Stimulated activated CD8-positive, alpha-beta memory T cell treated with anti-CD3 and anti-CD28 coated beads, Interleukin-2, amount 100 ng/mL, for 1 hour (primary cell): ENCODE measurements at places on chromosomes 7 and 10.

- no peak for DNase-seq
These were observed 217.9 kb upstream of the TPK1 start for GRCh38 chr7:145053781-145054180.

GRCh38 chr7:82080254-82080927 is 310.5 kb upstream of the HGF start:
- DNase-seq, result no peak

DNA sequence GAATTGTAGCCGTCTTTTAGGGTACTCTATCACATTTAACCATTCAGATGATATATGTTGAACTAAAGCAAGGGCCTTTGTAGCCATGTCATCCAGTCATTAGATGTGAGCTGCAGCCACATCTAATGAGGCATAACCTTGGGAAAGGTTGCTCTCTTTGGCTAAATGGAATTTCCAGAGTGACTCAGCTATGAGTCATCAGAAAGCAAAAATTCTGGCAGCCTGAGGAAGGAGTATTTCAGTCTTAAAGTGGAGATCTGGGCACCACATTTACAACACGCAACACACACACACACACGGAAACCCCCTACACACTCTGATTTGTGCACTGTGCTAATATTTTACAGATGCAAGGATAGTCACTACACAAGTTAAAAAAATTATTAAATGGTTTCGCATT is 176.9 kb upstream of the ZWINT start:
- DNase-seq, result no peak

DNA sequence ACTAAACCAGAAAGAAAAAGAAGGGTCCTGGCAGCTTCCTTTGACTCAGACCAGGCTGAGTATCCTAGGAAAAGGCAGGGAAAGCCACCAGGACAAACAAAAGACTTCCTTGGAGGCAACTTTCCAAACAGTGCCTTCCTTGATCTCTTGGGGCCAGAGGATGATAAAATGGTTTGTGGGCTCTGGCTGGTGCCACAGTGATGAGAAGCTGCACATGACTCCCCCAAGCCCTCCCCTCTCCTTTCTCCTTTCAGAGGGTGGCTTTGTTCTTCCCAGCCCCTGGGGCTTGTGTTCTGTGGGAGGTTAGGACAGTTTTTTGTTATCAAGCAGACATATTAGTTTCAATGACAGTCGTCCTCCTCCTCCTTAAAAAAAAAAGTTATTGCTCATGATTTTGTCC is 183.2 kb downstream of the SEM1 start:
- no peak for DNase-seq

- no peak for DNase-seq
These were observed 587.0 kb downstream of the SDK1 start for GRCh38 chr7:3888096-3888495.

DNA sequence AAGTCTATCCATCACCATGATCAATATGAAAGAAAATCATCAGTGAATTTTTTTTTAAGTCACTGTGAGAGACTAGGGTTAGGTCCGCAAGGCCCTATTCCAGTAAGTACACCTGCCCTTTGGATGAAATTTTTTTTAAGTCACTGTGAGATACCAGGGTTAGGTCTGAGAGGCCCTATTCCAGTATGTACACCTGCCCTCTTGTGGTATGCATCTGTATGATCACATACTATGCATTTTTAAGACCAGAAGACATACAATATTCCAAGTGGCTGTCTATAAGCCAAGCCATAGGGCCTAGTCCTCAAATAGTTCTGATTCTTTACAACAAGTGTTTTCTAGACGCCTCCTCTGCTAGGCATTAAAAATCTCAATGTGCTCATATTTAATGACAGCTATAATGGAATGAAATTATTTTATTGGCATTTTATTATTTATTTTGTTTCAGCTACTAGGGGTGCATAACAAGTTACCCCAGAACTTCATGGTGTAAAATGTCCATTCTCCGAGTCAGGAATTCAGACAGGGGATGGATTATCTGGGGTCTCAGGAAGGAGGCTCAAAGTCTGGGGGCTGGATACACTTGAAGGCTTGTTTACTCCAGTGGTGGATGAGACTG is 53.1 kb downstream of the TEX36 start:
- no peak for DNase-seq

DNA sequence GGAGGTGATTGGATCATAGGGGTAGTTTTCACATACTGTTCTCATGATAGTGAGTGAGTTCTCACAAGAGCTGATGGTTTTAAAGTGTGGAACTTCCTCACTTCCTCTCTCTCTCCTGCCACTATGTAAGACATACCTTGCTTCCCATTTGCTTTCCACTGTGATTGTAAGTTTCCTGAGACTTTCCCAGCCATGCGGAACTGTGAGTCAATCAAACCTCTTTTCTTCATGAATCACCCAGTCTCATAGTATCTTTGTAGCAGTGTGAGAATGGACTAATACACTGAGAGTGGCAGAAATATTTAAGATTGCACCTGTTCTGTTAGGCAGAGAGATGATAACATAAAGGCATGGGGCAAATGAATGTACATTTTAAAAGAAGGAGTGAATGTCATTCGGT is 507.8 kb downstream of the SORCS3 start:
- DNase-seq, result no peak

DNA sequence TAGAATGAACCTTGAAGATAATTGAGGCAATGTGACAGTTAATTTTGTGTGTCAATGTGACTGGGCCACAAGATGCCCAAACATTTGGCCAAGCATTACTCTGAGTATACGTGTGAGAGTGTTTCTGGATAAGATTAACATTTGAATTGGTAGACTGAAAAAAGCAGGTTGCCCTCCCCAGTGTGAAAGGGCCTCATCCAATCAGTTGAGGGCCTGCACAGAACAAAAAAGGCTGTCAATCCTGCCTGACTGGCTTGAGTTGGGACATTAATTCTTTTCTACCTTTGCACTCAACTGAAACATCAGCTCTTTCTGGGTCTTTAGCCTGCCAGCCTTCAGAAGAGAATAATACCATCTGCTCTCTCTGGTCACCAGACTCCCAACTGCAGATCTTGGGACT is 56.6 kb upstream of the PDE1C start:
- no peak for DNase-seq

DNA sequence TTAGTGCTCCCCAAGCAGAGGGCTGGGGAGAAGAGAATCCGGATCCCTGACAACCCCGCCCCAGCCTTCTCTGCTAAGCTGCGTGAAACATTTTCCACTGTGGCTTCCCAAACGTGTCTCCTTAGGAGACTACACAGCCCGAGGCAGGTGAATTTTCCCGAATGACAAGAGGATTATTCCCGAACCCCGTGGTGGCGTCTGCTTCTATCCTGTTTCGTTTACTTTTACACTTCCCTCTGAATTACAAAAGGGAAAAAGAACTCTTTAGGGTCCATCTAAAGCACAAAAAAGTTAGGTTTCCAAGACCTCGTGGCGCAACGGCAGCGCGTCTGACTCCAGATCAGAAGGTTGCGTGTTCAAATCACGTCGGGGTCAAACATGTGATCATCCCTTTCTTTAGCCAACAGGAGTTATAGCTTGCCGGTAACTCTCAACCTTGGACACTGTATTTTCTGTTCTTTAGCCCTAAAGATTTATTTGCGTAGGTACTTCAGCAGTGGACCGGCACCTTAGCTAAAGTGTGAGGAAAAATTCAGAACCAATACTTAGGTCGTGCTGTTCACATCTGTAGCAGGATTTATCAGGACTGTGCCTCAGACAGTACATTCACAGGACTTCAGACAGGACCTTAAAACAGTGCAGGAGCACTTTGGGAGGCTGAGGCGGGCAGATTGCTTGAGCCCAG is 3.2 kb upstream of the ZNF789 start:
- no peak for DNase-seq

DNA sequence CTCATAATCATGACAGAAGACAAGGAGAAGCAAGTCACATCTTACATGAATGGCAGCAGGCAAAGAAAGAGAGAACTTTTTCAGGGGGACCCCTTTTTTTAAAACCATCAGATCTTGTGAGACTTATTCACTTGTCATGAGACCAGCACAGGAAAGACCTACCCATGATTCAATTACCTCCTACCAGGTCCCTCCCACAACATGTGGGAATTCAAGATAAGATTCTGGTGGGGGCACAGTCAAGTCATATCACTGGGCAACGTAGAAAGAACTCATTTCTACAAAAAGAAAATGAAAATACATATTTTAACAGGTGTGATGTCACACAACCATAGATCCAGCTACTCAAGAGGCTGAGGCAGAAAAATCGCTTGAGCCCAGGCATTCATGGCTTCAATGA is 304.1 kb downstream of the IPMK start:
- DNase-seq, result no peak

- DNase-seq, result no peak
These were observed 261.9 kb downstream of the SNX10 start for GRCh38 chr7:26553582-26553981.

DNA sequence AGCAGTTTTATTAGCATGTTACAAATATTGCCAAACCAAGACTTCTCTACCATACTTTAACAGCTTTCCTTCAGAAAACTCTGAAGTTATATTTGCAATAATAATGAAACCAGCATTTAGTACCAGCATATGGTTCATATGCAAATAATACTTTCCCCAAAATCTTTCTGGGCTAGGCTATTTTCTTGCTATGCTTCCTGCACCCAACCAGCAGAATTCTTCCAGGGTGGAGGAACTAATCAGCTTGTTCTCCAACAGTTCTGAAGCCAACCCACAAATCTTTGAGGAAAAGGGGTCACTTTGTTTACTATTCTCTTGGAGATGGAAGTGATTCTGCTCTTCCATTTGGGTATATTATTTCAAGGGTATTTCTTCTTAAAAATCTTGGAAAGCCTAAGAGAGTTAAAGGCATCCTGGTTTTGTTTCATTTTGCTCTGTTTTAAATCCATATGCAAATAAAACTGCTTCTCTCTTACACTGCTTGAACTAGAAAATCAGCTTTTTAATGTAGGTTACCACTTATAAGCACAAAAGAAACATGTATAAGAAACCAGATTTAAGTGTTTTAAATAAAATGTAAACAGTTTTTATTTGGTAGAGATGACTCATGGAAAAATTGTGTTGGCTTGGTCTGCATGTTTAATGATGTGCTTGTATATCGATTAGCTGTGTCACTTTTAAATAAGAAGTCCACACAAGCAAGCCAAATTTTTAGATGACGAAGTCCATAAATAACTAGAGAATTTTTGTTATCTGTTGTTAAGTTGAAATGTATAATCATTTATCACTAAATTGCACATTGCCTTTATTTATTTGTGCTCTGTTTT is 103.7 kb downstream of the HECTD2 start:
- DNase-seq, result no peak

DNA sequence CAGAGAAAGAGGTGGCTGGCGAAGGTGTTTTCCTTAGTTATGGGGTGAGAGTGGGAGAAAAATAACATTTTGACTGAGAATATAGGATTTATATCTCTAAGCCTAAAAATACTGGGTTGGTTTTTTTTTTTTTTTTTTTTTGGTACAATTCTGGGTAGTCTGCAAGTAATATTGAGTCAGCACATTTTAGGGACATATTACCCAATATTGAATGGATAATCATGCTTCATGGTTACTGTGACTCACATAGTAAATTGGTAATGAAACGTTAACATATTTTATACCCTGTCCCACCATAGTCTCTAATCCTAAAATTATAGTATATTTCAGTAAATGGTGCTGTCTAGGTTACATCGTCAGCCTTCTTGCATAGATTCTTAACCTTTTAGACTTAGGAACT is 91.4 kb downstream of the TPST1 start:
- DNase-seq, result no peak

GRCh38 chr10:124689911-124690498 is 54.2 kb downstream of the FAM53B start:
- DNase-seq, result no peak

GRCh38 chr7:31950091-31950755 is 120.0 kb downstream of the PDE1C start:
- DNase-seq, result no peak

- no peak for DNase-seq
These were observed 99.7 kb upstream of the ZEB1 start for GRCh38 chr10:31219306-31219705.

- DNase-seq, result no peak
These were observed 185.1 kb upstream of the ADO start for GRCh38 chr10:62619413-62619738.

GRCh38 chr10:28365840-28366239 is 63.0 kb upstream of the MPP7 start:
- DNase-seq, result no peak

GRCh38 chr7:37943905-37944736 is 23.7 kb downstream of the EPDR1 start:
- DNase-seq, result no peak

GRCh38 chr7:10483671-10484070 is 490.0 kb upstream of the PHF14 start:
- no peak for DNase-seq

DNA sequence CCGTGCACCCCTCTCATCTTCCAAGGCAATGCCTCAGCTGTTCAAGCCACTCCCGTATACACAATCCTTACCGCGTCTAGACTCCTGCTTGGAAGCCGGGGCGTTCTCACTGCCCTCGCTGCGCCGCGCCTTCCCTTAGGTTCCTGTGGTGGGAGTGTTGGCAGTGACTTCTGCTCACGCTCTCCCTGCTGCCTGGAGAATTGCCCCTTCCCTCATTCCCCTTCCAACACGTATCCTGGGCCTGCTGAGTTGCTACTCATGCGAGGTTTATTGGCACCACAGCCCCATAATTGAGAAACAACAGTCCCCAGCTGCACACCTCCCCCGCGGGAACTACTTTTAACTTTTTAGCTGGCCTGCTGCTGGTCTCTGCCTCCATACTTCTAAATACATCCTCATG is 31.9 kb downstream of the RBM17 start:
- no peak for DNase-seq

DNA sequence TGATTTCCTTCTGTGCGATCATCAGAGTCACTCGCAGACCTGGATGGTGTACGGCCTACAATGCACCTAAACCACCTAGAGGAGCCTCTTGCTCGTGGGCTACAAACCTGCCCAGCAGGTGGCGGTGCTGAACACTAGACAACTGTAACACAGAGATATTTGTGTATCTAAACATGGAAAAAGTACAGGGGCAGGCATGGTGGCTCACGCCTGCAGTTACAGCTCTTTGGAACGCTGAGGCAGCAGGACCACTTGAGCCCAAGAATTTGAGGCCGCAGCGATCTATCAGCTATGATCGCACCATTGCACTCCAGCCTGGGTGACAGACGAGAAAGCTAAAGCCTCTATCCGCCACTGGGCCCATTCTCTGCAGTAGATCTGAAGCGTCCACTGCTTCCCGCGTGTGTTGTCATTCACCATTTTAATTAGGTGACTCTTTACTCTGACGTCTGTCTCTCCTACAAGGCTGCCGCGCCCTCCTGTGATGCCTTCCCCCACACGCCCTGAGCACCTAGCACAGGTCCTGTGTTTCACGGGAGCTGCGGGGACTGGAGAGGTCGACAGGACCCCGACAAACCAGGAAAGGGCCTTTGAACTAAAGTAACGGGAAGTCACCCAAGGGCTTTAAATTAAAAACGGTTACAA is 774 bp downstream of the TUBGCP2 start:
- DNase-seq, result peak; percentile 62

GRCh38 chr7:156932006-156932405 is 17.5 kb upstream of the NOM1 start:
- no peak for DNase-seq

- no peak for DNase-seq
These were observed 24.6 kb upstream of the ITGA8 start for GRCh38 chr10:15744217-15744865.

- no peak for DNase-seq
These were observed 714 bp upstream of the KCND2 start for GRCh38 chr7:120272261-120272660.
